DMS153 (cell line): ENCODE measurements at places on chromosomes 11 and 22.

DNA sequence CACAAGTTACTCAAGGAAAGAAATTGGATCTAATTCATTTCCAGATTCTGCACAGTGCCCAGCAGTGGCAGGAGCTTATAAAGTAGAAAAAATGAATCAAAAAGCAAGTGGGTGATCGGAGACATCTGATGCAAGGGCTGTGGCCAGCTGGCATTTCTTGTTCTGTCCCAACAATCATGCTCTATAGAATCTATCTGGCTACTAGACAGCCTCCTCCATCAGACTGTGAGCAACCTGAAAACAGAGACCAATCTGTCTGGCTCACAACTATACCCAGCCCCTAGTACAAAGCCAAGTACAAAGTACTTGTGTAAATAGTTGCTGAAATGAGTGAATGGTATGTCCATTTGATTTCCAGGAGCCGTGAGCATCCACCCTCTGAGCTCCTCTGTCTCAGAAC, 11.4 kb downstream of the USH1C start:
- DNase-seq, result no peak

DNA sequence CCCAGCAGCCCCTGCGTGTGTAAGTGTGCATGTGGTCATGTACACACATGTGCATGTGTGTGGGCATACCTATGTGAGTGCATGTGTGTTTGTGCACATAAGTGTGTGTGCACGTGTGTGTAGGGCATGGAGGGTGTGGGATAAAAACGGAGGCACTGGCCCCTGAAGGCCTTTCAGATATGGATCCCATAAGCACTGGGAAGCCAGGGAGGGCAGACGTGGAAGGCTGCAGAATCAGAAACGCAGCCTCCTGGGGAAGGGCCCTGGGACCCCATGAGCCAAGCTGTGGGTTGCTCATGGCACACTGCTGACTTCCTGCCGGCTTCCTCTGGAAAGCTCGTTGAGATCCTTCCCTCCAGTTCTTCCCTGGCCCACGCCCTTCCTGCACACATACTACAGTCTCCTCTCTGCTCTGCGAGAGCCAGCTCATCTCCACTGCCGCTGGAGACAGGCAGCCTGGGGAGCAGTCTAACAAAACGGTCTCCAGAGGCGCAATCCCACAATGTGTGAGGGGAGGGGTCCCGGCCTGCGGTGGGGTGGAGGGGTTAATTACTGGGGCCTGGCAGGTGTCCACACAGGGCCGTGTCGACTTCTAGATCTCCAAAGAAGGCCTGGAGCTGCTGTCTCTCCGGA, 435.2 kb upstream of the B3GAT1 start:
- DNase-seq, result no peak

- no peak for DNase-seq
Observed at GRCh38 chr22:42855211-42855610, 1.9 kb downstream of the ARFGAP3 start.

GRCh38 chr11:74090701-74091100, 80.1 kb downstream of the C2CD3 start:
- no peak for DNase-seq

GRCh38 chr11:75625991-75626888, 42.6 kb downstream of the MAP6 start:
- no peak for DNase-seq

GRCh38 chr11:88626216-88626615, 288.7 kb upstream of the CTSC start:
- DNase-seq, result no peak

DNA sequence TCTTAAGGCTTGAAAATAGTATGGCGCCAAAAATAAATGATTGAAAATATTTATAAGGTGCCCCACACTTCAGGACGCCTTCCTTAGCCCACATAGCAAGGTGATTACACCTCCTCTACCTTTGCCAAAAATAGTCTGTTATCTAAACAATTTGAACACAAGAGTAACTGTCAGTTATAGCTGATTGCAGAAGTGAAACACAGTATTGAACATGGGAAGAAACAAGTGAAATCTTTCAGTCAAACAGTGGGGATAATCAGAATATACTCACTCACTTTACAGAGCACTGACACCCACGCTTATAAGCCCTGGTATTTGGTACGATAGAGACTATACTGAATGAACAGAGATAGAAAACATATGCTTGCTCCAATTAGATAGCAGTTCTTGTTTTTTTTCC, 203.1 kb downstream of the RAB38 start:
- no peak for DNase-seq

- DNase-seq, result no peak
Observed at GRCh38 chr22:45731798-45732495, 60.3 kb downstream of the ATXN10 start.

DNA sequence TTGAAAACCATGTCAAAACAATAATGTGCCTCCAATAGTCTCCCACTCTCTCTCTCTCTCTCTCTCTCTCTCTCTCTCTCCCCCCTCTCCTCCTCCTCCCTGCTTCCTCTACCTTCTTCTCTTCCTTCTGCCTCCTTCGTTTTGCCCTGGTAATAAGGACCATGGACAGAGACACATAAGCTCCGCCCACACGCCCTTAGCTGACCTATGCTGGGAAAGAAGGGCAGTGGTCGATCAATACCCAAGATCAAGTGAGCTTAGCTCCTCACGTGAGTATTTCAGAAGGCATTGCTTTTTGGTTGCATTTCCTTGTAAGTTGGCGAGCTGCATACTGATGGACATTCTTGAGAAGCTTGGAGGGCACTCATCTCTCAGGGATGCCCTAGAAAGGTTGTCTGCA, 194.8 kb downstream of the MIAT start:
- no peak for DNase-seq

DNA sequence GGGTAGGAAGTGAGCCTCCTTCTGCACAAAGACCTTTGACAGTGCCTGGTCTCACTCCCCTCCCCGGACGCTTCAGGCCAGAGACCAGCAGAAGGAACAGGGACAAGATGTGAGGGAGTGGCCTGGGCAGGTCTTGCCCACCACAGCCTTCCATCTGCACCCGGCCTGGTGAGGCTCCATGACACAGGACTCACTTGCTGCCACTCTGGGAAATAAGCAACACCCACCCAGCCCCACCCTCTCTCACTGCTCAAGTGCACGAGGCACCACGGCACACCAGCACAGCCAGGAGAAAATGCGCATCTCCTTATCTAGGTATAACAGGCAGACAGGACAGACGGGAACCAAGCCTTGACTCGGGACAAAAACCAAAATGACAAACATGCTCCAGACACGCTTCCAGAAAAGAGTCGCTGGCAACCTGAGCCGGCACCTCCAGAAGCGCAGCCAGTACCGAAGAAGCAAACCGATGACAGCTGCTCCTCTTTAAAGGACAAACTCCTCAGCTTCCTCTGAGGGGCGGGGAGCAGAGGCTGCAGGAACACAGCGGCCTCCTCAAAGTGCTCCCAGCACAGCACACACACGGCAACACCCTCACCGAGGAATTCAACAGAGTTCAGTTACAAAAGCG, 41.7 kb downstream of the BRD1 start:
- no peak for DNase-seq
